ENCODE measurements at places on chromosomes 5 and 9. TPM values are rescaled to one million over a fixed set of nuclear protein-coding genes. Genes with fewer than 3 reads are reported as not detected.

Gene BOD1
- total RNA-seq = 40.2 TPM

Gene IFNA13
- not detected for total RNA-seq

Gene SLC46A2
- total RNA-seq = not detected

DNA sequence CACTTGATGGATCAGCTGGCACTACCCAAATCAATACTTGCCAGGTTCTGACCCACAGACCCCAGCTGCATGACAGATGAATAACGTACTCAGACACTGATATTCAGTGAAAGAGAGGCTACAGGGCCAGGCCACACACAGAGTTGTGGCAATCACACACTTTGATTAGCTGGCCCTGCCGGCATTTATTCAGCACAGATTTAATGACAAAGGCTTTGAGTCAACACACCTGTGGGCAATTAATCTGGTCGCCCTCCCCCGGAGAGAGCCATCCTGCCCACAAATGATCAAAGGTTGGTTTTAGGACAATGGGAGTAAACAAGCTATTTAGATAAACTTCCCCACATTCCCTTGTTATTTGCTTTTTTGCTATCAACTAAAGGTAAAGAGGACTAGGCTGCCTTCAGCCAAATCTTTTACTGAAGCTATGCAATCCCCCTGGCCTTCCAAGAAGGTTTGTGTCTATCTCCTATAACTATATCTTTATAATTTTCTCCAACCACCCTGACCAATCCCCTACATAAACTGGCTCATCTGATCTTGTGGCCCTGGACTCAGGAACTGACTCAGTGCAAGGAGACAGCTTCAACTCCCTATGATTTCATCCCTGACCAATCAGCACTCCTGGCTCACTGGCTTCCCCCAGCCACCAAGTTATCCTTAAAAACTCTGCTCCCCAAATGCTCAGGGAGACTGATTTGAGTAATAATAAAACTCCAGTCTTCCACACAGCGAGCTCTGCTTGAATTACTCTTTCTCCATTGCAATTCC lies 12.7 kb upstream of the TRIM32 start:
- no peaks in the 10 kb centered on the region for H3K27me3 ChIP-seq
- no peak for DNase-seq
- H3K4me3 ChIP-seq = no peak overlapping the region
- H3K36me3 ChIP-seq = no peaks in the 10 kb centered on the region
- no peak overlapping the region for H3K27ac ChIP-seq

GRCh38 chr9:8531826-8532415 lies 732.3 kb upstream of the DMAC1 start:
- no peaks in the 10 kb centered on the region for H3K36me3 ChIP-seq
- H3K4me3 ChIP-seq = no peak overlapping the region
- no peaks in the 10 kb centered on the region for H3K27me3 ChIP-seq
- no peaks in the 10 kb centered on the region for H3K4me1 ChIP-seq

- H3K27ac ChIP-seq = peak overlapping the region; percentile 17
- peak; percentile 28 for DNase-seq
- H3K27me3 ChIP-seq = no peaks in the 10 kb centered on the region
- peaks cover 3% of the 10 kb centered on the region for H3K4me1 ChIP-seq
Observed at GRCh38 chr5:171578049-171578828, 158.8 kb downstream of the FGF18 start.

- H3K27me3 ChIP-seq = no peaks in the 10 kb centered on the region
- H3K36me3 ChIP-seq = no peaks in the 10 kb centered on the region
- H3K27ac ChIP-seq = no peak overlapping the region
- DNase-seq = no peak
Observed at GRCh38 chr9:3028535-3028934, 184.6 kb upstream of the PUM3 start.
